Renal cortical epithelial cell (primary cell): ENCODE measurements at places on chromosomes 12 and 14.

DNA sequence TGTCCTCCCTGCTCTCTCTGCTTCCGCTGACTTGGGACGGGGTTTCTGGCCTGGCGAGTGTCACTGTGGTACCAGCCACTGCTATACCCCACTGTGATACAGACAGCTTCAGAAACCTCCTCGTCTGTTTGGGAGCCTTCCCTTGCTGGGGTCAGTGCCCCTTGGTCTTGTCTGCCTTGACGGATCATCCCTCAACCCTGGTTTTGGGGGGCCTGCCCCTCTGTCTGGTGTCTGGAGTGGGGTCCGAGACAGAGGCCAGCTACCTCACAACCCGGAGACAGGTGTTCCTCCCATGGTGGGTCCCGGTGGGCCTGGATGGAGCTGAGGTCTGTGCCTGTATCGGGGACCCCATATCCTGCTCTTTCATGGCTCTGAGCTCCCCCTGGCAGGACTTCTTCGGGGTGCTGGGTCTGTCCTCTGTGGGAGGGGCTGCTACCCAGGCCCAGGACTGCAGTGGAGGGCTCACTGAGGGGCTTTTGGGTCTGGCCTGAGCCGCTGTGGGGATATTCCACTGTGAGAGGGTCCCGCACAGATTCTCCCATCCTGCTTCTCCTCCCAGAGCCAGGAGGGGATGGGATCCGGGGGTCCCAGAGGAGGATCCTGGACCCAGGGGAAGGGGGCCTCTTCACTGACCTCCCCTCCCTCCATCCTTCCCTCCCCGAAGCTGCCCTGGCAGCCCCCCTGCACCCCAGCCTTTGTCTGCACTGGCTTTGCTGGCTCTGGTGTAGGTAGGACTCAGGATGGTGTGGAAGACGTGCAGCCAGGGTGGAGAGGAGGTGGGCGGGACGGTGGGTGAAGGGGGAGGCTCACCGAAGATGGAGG is 365.5 kb downstream of the TMEM121 start:
- DNase-seq: no peak

GRCh38 chr12:50569321-50569720 is 64.5 kb downstream of the DIP2B start:
- peak; percentile 25 for DNase-seq

DNA sequence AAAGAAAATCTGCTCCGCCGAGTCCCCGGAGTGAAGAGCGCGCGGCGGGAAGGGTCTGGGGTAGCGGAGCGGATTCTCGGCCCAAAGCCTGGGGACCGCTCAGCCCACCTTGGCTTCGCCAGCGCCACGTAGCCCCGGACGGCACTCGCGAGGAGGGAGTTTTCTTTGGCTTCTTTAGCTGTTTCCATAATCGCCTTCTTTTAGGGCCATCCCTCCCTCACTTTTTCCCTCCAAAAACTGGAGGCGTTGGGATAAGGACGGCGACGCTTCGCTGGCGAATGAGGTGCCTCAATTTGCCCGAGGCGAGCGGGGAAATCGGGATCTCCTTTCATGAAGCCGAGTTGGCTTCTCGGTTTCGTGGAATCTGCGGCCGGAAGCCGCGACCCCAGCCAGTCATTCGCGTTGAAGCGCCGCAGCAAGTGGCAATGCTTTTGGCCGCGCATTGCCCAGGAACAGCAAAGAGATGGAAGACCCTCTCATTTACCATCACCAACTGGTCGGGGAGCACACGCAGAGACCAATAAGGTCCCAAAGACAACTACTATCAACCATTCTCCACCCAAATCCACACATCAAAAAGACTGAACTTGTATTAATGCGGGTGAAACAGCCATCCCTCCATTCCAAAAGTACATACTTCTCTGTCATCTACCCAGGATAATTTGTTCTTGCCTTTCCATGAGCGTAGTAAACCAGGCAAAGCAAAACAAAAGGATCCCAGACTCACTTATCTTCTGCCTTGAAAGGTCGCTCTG is 8.4 kb upstream of the SIX1 start:
- no peak for DNase-seq

- DNase-seq: peak; percentile 71
Measured at GRCh38 chr12:4276524-4277204, 3.1 kb downstream of the CCND2 start.

- peak; percentile 44 for DNase-seq
Measured at GRCh38 chr12:112005419-112006395, 7.3 kb downstream of the TMEM116 start.

DNA sequence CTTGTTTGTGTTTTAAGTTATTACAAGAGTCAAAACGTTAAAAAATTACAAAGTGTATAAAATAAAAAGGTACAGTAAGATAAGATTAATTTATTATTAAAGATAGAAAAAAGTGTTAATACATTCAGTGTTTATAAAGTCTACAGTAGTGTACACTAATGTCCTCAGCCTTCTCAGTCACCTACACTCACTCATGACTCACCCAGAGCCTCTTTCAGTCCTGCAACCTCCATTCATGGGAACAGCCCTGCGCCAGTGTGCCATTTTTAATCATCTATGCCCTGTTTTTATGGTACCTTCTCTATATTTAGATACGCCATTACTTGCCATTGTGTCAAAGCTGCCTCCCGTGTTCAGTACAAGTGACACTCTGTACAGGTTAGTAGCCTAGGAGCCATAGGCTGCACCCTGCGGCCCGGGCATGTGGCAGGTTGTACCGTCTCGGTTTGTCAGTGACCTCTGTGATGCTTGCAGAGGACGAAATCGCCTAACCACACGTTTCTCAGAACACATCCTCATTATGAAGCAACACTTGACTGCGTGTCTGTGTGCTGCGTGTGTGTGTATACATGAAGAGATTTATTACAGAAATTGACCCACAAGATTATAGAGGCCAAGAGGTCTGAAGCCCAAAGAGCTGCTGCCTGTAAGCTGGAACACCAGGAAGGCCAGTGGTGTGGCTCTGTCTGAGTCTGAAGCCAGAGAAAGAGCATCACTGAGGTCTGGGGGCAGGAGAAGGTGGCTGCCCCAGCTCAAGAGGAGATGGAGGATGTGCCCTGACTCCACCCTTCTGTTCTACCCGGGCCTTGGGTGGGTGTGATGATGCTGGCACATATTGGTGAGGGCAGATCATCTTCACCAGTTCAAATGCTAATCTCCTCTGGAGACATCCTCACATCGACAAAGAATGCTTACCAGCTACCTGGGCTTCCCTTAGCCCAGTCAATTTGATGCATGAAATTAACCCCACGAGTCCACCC is 116.6 kb upstream of the C14orf180 start:
- no peak for DNase-seq

DNA sequence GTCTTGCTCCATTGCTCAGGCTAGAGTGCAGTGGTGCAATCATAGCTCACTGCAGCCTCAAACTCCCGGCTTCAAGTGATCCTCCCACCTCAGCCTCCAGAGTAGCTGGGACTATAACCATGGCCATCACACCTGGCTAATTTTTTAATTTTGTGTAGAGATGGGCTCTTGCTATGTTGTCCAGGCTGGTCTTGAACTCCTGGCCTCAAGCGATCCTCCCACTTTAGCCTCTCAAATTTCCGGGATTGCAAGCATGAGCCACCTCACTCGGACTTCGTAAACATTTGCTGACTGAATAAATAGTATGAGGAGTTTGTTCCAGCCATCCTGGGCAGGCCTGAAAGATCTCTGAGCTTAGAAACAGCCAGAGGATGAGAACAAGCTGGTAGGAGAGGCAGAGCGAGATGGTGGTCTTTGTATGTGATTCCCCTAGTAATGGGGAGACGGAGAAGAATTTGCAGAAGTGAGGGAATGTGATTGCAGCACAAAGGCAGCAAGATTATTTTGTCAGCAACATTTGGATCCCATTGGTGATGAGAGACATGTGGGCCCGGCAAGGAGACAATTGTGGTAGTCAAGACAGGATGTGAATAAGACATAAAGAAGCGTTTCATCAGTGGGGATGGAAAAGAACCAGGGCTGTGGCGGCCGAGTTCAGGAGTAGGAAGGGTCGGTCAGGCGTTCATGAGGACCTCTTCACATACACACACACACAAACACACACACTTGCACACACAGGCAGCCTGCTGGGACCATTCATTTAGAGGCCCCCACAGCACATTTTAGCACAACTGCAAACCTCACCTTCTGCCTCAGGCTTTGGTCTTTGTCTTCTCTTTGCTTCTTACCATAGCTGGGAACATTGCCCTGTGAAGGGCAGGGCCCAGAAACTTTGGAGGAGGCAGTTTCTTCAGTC is 155.5 kb downstream of the ZFP36L1 start:
- no peak for DNase-seq

- no peak for DNase-seq
Measured at GRCh38 chr14:92613008-92613658, 99.6 kb downstream of the RIN3 start.

DNA sequence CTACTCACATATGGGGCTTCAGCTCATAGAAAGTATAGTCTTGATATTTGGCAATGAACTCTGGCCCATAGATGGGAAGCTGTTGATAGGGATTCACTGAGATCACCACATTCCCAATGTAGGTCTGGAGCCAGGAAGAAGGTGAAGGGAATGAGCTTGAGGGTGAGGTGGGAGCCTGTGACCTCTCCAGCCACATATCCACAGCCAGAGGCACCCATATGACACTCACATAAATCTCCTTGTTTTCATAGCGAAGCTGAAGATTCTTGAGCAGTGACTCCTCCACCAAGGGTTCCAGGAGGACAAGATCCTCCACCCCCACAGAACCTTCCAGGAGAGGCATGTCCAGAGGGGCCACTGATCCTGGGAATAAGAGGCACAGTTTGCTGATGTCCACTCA is 1.9 kb downstream of the MYO1A start:
- no peak for DNase-seq

DNA sequence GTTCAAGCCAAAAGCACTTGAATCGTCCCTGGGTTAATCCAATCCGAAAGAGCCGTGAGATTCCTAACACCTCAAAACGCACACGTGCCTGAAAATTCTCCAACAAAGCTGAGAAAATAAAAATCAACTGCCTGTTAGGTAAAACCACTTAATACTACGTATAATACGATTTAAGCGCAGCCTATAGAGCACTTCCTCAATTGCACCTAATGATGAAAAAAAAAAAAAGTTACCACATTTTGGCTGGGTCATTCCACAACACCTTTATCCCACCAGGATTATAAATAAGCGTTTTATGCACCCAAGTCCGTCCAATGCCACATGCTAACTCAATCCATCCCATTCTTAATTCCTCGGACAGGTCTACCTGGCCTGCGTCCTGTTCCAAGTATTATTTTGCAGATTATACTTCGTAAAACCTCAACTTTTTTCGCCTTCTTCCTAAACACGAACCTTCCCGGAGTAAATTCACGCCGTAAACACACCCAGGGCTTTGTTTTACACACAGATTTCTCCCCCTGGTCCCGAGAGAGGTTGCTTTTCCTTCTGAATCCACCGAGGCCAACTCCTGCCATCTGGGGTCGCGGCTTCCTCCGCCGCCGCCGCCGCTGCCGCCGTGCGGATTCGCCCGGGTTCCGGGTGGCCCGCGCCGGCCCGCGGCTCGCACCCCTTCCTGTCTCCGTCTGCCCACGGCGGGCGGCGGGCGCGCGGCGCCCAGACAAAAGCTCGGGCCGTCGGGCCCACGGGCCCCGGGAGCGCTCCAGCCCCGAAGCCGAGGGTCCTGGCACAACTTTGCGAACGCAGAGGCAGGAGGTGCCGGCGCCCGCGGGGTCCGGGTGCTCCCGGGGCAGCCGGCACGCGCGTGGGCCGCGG is 66.2 kb downstream of the RNF34 start:
- DNase-seq: no peak

DNA sequence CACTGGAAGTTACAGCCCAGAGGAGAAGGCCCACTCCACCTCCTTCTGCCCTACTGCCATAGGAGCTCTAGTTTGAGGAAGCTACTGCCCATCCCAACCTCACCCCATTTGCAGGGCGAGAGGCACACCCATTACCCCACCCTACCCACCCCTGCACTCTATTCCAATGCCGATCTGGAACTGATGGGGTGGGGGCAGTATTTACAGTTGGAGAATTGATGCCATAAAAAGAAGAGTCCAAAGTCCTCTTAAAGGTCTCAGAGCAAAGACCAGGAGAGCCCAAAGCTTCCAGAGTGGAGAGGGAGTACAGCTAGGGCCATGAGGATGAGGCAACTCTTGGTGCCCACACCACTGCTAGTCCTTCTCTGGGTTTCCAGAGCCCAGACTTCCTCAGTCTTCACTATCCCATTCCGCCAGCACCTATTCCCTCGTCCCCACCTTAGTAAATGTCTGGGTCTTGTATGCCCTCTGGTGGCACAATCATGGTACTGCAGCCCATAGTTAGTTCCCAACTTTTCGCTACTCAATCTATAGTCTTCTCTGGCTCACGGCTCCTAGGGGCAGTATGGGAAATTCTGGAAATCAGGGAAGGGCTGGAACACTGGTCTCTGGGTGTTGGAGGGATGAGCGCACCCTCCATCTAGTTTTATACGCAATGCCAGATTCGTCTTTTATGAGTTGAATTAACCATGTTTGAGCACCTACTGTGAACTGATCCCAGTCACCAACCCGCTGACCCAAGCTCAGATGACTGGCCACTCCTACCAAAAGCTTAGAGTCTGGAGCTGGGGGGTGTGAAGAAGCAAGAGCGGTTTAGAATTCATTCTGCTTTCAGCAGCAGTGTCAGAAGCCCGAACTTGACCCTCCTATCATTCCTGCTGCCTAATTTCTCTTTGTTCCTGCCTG is 6.9 kb upstream of the ADCY6 start:
- DNase-seq: peak; percentile 66

GRCh38 chr12:130632642-130633041 is 83.5 kb downstream of the RIMBP2 start:
- DNase-seq: no peak

DNA sequence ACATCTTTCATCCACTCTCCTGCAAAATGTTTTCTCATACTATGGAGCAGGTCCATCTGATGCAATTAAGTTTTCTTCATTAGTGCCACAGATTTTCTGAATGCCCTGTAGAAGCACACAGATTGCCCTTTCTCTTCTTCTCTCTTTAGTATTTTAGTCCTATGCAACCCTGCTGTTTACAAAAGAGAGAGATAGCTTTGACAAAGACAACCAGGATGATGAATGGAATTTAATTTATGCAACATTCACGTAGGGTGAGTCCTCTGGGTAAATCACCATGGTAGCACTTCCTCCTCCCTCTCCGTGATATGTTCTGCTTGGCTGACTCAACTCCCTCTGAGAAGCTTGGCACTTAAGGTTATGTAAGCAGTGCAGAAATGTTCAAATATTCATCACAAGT is 400.9 kb upstream of the PDE3A start:
- peak; percentile 97 for DNase-seq

- no peak for DNase-seq
Measured at GRCh38 chr12:109554761-109555160, 18.5 kb downstream of the MMAB start.

- peak; percentile 4 for DNase-seq
Measured at GRCh38 chr12:132078190-132078589, 65.9 kb downstream of the DDX51 start.
